ENCODE measurements at places on chromosomes 3 and 15. TPM values are rescaled to one million over a fixed set of nuclear protein-coding genes. Genes with fewer than 3 reads are reported as not detected.

The GP5 gene
- total RNA-seq, result 0.26 TPM

The SLC26A6 gene
- 58.2 TPM for total RNA-seq

The NDUFB4 gene
- 116 TPM for total RNA-seq

The STAB1 gene
- total RNA-seq, result 0.07 TPM

The SGO1 gene
- total RNA-seq, result 20.0 TPM

The BCL2A1 gene
- total RNA-seq, result 111 TPM

The RTP3 gene
- not detected for total RNA-seq

The MNS1 gene
- 0.86 TPM for total RNA-seq

The ARPP21 gene
- not detected for total RNA-seq

The CKMT1B gene
- 0.66 TPM for total RNA-seq

The RPS27L gene
- 179 TPM for total RNA-seq

The CCRL2 gene
- total RNA-seq, result 1.7 TPM

The SERPINI2 gene
- total RNA-seq, result not detected

The SPATA16 gene
- total RNA-seq, result not detected

The ACAD9 gene
- total RNA-seq, result 68.5 TPM

The GUCA1C gene
- total RNA-seq, result not detected

The GOLGA8J gene
- not detected for total RNA-seq

The HTR3E gene
- not detected for total RNA-seq

All from activated CD4-positive, alpha-beta T cell treated with anti-CD3 and anti-CD28 coated beads, Interleukin-2, amount 10 ng/mL, durations not matched to agents 24 days and 14 days (primary cell).